ENCODE measurements at places on chromosomes 5 and 9.

- DNase-seq = no peak
Measured at GRCh38 chr9:34332076-34332964, 3.0 kb downstream of the NUDT2 start.

DNA sequence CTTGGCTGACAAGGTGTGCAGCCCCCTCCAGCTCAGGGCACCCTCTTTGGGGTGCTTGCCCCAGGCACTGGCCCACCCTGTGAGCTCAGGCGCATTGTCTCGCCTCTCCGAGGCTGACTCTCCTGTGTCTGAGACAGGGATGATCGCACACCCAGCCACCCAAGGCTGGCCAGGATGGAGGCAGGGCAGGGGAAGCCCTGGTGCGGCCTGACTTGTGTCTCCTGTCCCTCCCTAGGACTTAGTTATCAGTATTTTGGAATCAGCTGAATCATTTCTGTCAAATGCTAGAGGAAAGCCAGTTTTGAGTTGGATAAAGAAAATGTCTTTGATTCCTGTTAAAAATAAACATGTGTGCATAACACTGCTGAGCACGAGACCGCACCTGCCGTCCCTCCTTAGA, 2.5 kb upstream of the DBH start:
- no peak for DNase-seq

DNA sequence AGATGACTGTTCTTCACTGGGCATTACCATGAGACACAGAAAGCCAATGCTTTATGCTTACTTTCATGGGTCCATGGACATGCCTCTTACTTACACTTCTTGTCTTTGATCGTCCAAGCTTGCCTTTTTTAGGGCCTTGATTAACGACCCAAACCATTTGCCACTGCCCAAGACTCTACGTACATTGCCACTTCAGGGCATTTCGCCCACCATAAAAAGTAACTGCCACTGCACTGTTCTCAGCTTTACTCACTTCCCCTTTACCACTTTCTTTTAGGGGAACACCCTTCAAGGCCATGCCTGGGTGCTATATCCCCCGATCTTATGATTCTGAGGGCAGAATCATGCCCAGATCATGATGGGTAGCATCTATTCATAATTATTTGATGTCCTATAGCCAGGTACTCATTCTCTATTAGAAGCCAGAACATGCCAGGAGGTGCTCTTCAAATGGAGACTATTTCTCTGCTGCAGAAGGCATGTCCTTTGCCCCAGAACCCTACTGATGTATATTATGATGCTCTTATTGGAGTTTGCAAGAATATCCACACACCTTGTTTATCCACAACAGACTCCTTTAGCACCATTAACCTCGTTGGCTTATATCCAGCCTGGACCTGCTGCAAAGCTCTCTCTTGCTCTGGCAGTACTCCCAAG, 64.1 kb upstream of the RAD23B start:
- no peak for DNase-seq

DNA sequence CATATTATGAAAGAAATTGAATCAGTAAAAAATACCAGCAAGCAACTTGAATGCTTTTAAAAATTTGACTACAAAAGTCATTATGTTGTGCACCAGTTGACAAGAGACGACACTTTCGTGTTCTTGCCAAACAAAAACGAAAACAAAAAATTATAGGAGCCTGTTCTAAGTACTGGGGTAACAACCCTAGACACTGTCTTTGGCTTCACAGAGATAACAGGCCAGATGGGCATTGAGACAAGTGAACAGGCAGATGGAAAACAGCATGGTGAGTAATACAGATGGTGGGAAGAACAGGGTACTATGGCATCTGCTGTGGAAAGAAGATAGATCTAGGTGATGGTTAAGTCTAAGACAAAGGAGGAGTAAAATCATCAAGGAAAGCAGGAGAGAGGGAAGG, 99.0 kb downstream of the CDH12 start:
- no peak for DNase-seq

- no peak for DNase-seq
Measured at GRCh38 chr5:170135796-170136490, 30.2 kb downstream of the FOXI1 start.

DNA sequence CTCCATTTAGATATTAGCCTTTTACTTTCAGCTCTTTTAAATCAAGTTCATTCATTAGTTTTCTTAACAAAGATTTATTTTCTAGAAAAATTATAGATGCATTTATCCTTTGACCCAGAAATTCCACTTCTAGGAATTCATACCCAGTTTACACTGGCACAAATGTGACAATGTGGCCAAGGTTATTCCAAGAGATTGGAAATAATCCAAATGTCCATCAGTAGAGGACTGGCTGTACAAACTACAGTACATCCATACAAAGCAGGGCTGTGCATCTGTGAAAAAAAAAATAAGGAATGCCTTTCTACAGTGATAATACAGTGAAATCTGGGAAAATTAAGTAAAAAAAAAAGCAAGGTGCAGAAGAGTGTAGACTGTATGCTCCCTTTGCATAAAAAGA, 149.2 kb downstream of the GABBR2 start:
- DNase-seq = no peak

- no peak for DNase-seq
Measured at GRCh38 chr9:23081377-23081776, 634.8 kb downstream of the DMRTA1 start.

GRCh38 chr5:141963701-141964100, 5.2 kb upstream of the RNF14 start:
- DNase-seq = no peak

DNA sequence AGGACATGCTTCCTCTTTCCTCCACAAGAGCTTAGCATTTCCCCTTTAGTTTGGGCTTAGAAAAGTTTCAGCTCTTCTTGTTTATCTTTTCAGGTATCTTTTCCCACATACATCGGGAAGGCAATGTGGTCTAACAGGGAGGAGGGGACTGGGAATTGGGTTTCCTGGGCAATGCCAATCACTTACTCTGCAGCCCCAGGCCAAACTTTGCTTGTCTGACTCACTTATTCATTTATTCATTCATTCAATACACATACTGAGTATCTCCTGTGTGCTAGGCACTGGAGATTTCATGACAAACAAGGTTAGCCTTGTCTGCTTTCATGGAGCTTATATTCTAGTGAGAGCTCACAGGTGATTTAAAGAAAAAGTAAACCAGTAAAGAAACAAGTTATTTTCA, 10.7 kb upstream of the POU4F3 start:
- DNase-seq = no peak

DNA sequence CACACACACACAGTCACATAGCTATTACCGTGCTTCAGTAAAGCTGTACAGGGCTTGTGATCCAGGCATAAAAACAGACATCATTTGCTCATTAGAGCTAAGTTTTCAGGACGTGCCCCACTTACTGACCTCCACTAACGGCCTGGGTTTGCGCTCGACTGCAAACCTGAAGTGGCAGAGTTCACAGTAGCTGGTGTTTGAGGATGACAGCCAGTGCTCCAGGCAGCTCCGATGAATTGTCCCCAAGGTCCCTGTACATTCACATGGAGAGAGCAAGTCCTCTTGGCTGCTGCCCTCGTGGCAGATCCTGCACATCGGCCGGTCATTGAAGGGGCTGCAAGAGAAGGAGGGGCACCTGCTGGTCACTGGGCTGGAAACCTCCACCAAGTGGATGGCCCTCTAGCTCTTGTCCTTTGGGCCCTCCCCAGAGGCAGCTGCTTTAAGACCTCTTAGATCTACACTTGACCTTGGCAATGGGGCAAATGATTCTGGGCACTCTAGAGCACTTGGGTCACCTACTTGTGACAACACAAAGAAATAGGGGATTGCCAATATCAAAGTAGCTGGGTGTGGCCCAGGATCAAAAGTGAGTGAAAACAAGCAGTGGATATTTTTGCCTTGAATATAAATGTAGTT, 115.4 kb downstream of the MARCHF3 start:
- DNase-seq = no peak

- DNase-seq = no peak
Measured at GRCh38 chr5:179805529-179806249, 977 bp downstream of the MGAT4B start.

DNA sequence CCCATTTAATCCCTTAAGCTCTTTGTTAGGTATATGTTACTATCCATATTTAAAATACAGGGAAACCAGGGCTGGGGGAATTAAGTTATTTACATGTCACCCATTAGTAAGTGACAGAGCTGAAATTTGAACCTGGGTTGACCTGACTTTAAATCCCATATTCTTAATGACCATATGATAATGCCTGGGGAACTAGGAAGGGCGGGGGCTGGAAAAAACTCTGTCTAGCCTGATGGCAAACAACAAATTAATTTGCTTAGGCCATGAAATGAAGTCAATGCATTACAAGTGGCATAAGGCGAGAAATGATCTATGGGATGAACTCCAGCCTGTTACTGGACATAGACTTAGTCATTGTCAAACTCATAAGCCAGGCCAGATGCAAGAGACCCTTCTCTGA, 325.7 kb upstream of the WWC1 start:
- no peak for DNase-seq

DNA sequence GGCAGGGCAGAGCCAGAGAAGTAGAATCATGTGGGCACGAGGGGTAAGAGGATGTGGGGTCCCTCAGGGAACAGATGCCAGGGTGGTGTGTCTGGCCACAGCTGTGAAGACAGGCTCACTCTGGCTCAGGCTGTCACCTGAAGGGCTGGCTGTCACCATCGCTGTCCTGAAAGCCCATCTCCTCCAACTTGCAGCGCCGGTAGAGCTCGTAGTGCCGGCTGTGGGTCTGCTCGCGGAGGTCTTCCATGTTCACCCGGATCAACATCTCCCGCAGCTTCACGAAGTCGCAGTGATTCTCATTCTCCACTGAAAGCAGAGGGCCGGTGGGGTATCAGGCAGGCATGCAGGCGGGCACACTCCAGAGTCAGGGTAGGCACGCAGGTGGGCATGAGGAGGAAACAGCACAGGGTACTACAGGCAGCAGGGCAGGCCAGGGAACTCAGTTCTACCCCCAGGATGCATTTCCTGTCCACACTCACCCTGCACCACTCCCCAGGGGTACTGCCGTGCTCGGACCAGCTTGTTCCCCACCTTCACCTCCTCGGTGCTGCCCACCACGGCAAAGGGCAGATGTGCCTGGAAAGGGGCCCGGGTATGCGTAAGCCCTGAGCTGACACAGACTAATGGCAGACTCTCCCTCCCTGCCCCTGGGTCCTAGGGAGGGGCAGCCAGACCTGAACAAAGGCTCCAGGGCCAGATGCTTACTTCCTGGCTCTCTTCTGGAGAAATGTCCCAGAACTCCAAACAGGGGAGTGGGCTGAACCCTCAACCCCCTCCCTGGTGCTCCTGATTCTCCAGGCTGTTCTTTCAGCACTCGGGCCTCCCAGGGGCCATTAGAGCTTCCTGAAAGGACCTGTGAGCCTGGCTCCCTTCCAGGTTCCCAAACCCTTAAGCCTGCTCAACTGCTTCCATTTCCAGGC, 14.4 kb downstream of the CCNI2 start:
- DNase-seq = no peak

GRCh38 chr5:123124859-123125595, 36.0 kb downstream of the PRDM6 start:
- no peak for DNase-seq

GRCh38 chr5:135880801-135881200, 14.8 kb downstream of the IL9 start:
- DNase-seq = no peak

- DNase-seq = no peak
Measured at GRCh38 chr5:34563931-34564709, 92.0 kb upstream of the RAI14 start.

Measured in CD4-positive, alpha-beta T cell (primary cell).